ENCODE measurements at places on chromosomes 5 and 9.

DNA sequence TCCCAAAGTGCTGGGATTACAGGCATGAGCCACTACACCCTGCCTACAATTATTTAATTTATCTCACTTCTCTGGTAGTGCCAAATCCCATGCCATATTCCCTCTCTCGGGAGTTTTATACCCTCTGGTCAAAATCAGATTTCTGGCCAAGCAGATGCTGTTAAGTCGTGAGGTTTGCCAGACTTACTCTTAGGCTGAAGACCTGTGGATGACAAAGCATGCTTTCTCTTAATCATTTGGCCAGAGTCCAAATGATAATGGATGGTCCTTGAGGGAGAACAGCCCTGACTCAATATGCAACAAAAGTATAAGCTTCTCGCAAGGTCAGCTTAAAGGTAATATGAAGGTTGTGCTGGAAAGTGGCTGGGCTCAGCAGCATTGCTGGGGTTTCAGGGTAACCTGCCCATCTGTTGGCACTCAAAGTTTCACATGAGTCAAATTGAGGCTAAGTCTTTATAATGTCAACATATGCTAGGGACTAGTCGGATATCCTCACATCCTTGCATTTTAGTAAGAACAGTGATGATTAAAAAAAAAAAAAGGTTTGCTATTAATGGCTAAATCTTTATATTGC is 280.1 kb downstream of the KIF4B start:
- DNase-seq: no peak

DNA sequence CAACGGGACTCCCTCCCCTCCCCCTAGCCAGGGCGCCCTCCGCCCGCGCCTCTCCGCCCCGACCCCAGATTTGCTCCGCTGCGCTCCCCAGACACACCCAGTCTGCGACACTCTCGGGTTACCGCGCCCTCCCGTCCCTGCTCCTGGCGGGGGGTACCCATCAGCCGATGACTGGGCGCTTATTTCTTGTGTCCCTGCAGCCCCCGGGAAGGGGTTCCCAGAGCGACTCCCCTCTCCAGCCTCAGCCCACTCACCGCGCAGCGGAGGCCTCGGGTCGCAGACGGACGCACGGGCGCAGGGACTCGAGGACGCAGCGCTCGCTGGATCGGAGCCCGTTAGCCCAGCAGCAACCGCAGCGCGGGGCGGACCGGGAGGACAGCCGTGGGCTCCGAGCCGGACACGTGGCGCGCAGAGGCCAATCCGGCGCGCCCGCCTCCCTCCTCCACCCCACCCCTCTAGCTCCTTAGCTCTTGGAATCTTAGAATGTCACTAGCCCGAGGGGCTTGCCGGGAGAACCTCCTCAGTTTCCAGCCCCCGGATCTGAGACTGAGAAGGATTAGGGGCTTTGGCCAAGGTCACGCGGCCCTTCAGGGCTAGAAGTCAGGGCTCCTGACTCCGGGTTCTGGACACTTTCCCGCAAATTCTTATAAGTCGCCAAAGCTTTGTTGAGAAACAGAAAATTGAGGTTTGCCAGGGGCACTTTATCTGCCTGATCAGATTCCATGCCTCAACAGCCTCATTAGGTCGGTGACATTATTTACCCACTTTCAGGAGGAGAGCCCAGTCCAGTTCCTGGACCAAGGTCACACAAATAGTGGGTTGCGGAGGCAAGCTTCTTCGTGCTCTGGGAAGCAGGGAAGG is at the start of gene ANXA6:
Gene ANXA6, minus strand, starts transcription at position 354 of the 861 bp plus-strand sequence. CDS start 9,878 bp downstream, outside the sequence.
- peak; percentile 76 for DNase-seq

GRCh38 chr9:123590499-123590898 is 234.5 kb downstream of the CRB2 start:
- no peak for DNase-seq

DNA sequence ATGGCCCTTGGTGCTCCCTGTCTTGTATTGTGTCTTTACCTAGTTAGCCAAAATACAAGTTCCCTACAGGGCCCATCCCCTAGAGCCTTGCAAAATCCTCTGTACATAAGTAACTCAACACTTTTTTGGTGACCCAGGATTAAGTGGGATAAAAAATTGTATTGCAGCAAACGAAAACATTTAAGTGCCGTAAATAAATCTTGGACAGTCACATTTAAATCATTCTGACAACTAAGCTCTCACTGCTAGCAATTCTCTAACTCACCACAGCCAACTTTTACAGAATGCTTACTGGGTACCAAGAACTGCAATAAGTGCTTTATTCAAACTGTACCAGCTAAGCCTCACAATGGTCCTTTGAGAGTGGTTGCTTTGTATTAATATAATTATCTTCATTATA is 56.6 kb downstream of the GNAQ start:
- no peak for DNase-seq

DNA sequence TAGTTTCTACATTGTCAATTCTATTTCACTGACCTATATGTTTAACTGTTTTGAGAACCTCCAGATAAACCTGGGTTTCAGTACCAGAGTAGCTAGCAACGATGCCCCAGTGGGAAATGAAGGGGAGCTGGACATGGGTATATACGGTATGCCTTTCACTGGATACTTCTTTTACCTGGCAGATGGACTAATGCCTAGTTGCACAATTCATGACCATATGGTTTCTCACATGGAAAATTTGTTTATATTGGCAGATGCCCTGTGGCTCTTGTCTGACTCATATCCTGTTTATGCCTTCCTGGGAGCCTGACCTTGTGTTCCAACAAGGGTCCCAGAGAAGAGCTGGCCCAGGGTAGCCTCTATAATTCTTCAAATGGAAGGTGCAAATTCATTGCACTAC is 144.1 kb downstream of the MAT2B start:
- DNase-seq: peak; percentile 24

DNA sequence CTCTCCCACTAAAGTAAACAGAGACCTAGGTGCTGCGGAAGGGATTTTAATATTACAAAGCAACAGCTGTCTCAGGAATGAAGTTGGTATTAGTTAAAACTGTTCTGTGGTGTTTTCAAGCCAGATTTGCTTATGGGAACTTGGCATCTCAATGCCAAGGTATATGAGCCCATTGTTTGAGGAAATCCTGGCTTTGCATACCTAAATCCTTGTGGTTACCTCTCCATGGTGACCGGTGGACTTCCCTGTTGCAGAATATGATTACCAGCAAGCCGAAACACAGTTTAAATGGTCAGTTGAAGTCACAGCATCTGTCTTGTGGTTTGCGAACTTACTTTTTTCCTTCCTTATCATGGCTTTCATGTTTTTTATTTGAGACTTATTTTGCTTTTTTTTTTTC is 62.3 kb upstream of the TXNDC8 start:
- no peak for DNase-seq

DNA sequence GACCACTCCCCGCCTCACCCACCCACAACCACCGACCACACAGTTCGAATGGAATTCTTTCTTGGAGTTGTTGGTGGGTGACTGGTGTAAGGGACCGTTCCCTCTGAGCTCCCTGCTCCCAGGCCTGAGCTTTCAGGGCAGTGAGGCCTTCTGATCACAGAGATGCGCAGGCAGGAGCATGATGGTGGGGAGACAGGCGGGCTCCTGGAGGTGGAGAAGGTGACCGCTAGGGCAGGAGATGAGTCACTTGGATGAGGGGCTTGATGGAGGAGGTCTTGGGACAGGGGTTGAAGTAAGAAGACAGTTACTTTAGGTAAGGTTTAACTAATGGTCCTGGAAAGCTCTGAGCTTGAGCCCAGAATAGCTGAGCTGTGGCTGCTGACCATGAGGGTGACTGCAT is 88.5 kb downstream of the HSPA4 start:
- no peak for DNase-seq

DNA sequence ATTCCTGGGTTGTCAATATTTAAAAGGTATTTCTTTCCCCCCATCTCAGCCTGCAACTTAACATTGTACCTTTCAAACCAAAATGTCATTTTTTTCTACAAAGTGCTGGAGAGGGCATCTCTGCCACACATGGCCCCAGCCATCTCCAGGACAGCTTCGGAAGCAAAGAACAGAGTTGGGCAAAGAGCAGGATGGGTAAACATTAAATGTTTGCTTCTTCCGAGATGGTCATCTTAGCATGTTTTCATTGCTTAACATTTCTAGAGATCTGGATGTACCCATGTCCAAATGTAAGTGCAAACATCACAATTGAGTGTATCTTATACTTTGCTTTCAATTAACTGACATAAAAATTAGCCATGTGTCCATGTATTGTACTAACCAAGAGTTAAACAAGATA is 14.3 kb upstream of the F2RL2 start:
- no peak for DNase-seq

DNA sequence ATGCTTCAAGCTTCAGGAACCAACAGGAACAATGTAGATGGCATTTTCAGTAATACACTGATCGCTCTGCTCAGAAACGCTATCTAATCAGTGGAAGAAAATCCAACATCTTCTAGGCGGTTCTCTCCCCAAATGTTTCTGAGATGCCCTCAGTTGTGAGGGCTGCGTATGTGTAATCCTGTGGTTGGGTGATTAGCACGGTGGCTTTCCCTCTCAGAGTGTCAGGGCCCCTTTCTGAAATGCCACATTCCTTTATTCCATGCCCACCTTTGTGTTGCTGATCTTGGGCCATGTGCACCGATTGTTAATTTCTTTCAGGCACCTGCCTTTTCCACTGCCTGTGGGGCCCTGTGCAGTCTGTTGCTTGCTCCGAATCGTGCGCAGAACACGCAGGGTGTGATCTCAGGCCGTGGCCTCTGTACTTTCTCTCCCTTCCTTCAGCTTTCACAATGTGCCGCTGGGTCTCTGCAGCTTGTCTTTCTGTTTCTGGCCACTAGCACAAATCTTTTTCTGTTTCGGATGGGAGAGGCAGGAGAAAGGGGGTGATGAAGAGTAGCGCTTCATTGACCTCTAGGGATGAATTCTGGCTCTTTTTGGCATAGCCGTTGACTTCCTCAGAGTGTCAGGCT is 324.0 kb downstream of the PARP8 start:
- DNase-seq: no peak

DNA sequence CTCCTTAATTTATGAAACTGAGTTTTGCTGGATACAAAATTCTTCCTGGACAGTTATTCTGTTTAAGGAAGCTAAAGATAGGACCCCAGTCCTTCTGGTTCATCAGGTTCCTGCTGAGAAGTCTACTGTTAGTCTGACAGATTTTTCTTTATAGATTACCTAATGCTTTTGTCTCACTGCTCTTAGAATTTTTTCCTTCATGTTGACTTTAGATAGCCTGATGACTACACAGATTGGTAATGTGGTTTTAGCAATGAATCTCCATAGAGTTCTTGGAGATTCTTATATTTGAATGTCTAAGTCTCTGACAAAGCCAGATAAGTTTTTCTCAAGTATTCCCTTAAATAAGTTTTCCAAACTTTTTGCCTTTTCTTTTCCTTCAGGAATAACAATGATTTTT is 419.7 kb downstream of the CDH10 start:
- DNase-seq: peak; percentile 37

- DNase-seq: no peak
Measured at GRCh38 chr9:7169717-7170389, 412.1 kb downstream of the KDM4C start.

GRCh38 chr5:150163547-150164059 is 3.0 kb upstream of the CDX1 start:
- no peak for DNase-seq

DNA sequence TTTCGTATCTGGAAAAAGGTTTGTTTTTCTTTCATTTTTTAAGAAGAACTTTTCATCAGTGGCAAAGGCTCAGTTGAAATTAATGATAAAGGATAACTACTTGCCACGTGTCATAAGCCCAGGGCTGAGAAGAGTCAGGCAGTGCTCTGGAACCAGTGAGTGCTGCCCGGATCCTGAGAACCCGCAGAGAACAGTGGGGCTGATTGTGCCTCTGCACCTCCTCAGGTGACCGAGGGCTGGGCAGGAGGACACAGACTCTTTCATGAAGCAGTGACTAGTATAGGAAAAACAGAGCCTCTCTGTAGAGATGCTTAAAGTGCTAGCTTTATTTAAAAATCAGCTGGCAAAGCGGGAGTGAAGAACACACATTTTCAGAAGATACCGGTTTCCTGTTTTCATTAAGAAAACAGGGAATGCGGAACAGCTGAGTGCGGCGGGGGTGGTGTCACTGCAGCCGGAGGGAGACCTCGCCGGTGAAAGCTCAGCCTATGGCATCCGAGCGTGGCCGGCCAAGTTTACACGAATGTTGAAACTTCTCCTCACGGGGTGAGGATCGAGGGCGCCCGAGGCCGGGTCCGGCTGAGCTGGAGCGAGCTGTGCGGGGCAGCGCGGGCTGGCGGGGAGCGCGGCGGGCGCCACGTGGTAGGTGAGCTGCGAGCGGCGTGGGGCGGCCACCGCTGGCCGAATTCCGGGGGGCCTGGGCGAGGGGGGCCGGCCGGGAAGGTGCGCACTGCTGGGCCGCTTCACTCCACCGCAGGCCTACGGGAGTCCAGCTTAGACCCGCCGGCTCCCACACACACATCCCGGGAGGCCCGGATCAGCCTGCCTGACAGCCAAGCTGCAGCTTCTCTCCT is 134.7 kb upstream of the DMRT1 start:
- peak; percentile 69 for DNase-seq

- no peak for DNase-seq
Measured at GRCh38 chr5:141995656-141996055, 17.2 kb downstream of the GNPDA1 start.

- DNase-seq: no peak
Measured at GRCh38 chr5:96651047-96651446, 11.1 kb upstream of the CAST start.

GRCh38 chr5:9977070-9977469 is 272.6 kb downstream of the ATPSCKMT start:
- DNase-seq: no peak

- no peak for DNase-seq
Measured at GRCh38 chr5:136001466-136001981, 27.3 kb upstream of the TGFBI start.

GRCh38 chr5:94508461-94509148 is 109.8 kb downstream of the KIAA0825 start:
- DNase-seq: no peak

GRCh38 chr5:179261301-179262125 is 83.7 kb downstream of the ADAMTS2 start:
- DNase-seq: no peak

- peak; percentile 9 for DNase-seq
Measured at GRCh38 chr9:35335164-35335563, 154.7 kb upstream of the RUSC2 start.

GRCh38 chr9:1013021-1013420 is 36.6 kb downstream of the DMRT3 start:
- no peak for DNase-seq

DNA sequence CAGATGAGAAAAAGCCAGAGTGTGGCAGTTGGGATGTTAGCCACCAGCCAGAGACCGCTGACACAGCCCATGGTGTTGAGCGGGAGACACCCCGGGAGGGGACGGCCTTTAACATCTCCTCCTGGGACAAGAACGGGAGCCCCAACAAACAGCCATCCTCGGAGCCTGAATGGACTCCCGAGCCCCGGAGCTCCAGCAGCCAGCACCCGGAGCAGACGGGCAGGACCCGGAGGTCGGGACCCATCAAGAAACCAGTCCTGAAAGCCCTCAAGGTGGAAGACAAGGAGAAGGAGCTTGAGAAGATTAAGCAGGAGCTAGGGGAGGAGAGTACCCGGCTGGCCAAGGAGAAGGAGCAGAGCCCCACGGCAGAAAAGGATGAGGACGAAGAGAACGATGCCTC is 28.0 kb upstream of the POMT1 start:
- no peak for DNase-seq

GRCh38 chr9:94757158-94757557 is 30.7 kb downstream of the AOPEP start:
- peak; percentile 91 for DNase-seq
